Fibroblast of lung (primary cell): ENCODE measurements at places on chromosomes 16 and 17.

DNA sequence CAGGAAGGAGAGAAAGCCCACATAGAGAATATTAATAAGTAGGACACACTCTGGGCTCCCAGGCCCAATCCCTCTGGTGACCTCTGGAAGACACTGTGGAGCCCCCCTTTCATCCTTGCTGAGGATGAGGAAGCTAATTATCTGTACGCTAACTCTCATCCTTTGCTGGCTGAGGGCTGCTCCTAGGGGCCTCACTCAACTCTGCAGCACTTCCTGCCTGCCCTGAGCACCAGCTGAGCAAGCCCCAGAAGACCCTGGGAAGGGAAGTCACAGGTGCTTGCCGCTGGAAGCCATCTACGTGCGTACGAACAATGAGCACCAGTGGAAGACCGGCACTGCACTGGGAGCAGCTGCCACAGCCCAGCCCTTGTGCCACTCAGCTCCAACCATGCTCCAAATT lies 145.8 kb upstream of the CDH5 start:
- no peak for DNase-seq

DNA sequence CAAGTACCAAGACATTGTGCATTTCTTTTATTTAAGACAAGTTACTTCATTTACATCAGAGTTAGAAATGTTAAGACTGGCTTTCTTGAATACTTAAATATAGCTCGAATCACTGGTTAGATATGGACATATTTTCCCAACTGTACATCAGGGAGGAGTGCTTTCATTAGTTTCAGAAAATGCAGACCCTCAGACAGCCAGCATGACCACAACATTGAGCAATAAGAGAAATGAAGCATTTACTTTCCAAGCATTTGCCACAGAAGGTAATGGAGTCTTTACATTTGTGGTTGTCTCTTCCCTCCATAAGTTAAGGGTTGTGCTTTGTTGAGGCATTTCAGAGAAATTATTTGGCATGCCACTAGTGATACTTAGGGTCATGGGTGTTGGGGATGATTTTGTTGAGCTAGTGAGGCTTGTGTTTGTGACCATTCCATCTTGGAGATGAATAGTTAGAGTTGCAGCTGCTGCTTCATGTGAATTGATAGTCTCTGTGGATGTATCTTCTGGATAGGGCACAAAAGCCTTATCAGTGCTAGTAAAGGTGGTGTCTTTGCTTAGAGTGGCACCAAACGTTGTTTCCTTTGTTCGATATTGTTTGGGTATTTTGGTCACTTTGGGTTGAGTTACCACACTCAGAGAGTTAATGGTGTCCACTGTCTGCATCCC lies 2.1 kb downstream of the OMG start:
- peak; percentile 45 for DNase-seq

DNA sequence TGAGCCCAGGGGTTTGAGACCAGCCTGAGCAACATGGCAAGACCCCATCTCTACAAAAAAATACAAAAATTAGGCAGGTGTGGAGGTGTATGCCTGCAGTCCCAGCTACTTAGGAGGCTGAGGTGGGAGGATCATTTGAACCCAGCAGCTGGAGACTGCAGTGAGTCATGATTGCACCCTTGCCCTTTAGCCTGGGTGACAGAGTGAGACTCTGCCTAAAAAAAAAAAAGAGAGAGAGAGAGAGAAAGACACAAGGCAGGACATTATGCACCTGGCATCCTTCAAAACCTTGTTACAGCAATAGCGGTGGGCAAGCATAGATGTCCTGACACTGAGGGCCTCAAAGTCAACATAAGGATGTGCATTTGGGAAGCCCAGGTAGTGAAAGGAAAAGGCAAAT lies 19.9 kb upstream of the SIAH1 start:
- no peak for DNase-seq

DNA sequence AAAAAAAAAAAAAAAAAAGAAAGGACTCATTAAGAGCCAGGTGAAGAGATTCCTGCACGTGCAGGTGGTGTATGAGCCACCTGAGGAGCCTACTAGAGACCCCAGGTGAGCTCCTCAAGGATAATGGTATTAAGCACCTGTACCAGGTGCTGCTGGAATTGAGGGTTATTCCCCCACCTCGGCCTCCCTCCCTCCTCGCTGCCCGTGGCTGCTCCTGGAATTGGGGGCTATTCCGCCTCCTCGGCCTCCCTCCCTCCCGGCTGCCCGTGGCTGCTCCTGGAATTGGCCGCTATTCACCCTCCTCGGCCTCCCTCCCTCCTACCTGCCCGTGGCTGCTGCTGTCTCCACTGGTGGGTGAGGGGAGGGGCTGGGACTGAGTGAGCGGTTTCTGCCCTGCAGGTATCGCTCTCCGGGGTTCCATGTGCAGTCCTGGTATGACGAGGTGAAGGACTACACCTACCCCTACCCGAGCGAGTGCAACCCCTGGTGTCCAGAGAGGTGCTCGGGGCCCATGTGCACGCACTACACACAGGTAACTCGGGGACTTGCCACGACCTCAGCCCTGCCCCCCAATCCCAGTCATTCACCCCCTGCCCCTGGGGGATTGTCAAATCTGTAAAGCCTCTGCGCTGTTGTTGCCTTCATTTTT lies 29.3 kb downstream of the CRISPLD2 start:
- DNase-seq = no peak

GRCh38 chr17:66967837-66968543 lies 3.5 kb downstream of the CACNG4 start:
- DNase-seq = no peak

GRCh38 chr16:88477631-88478519 lies 24.8 kb downstream of the ZFPM1 start:
- DNase-seq = no peak

- no peak for DNase-seq
Measured at GRCh38 chr17:1735834-1736347, 6.8 kb upstream of the SERPINF2 start.

GRCh38 chr16:85445779-85446222 lies 167.3 kb upstream of the GSE1 start:
- DNase-seq = no peak

DNA sequence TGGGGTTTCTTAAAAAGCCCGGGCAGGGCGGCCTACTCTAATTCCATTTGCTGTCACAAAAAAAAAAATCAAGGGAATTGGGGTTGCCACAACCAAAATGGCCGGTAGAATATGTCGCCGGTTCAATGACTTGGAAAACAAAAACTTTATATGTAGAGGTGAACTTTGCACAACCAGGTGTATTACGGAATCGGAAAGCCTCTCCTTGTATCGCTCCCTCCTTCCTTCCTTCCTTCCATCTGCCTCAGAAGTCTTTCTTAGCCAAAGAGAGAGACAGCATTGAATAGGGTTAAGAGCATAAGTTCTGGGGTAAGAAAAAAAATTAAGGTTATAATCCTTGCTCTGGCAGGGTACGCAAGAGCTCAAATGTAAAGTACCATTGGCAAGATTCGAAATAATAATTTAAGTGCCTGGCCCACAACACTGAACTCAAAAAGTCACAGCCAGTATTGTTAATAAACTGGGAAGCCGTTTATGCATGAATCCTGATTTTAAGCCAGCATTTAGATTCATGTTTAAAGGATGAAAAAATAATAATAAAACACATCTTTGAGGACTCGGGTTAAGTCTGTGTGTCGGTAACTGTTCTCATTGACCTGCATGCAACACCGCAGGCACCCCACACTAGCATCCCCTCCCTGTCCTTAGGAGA lies 522 bp upstream of the GLG1 start:
- DNase-seq = no peak

DNA sequence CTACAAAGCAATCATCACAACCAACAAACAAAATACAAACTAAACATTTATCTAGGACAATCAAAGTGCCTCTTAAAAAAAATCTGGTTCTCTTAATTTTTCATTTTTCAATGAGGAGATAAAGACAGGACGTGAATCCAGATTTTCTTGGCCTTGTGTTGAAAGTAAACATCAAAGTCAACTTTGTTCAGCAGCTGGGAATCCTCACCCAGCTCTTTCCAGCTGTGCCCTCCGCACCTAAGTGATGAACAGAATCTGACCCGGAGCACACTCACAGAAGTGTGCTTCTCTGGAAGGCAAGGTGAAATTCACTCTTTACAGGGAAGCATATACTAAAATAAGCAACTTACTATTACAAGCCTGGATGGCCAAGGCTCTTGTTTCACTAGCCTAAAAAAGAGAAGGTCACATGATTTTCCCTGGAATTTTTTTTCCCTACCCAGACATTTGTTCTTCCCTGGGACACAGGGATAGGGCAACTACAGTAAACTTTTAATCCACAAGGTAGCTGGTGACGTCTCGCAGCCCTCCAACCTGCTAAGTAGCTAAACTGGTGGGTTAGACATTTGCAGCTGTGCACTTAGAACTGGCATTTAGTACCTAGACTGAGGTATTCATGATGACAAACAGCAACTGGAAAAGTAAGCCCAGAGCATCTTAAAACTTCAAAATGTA lies 3.2 kb downstream of the WIPI1 start:
- DNase-seq = no peak

- no peak for DNase-seq
Measured at GRCh38 chr17:74544991-74545842, 698 bp downstream of the CD300C start.

DNA sequence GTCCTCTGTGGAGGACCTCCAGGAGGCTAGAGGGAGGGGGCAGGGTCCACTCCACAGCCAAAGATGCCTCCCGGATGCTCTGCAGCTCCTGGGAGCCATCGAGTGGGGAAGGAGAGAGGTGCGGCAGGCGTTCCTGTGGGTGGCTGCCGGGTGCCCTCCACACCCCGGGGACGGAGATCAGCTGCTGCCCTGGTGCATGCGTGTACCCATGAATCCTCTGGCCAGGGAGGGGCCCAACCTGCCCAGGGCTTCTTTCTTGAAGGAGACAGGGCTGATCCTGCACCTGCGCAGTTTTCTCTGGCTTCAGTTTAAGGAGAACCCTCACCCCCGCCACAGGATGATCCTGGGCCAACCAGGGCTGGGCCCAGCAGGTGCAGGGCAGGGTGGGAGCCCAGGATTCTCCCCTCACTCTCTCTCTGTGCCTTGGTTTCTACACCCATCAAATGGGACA lies 33.5 kb upstream of the DOC2B start:
- no peak for DNase-seq

- DNase-seq = no peak
Measured at GRCh38 chr17:57313097-57313835, 56.9 kb downstream of the MSI2 start.

GRCh38 chr17:69066482-69066881 lies 5.8 kb upstream of the ABCA9 start:
- DNase-seq = no peak

DNA sequence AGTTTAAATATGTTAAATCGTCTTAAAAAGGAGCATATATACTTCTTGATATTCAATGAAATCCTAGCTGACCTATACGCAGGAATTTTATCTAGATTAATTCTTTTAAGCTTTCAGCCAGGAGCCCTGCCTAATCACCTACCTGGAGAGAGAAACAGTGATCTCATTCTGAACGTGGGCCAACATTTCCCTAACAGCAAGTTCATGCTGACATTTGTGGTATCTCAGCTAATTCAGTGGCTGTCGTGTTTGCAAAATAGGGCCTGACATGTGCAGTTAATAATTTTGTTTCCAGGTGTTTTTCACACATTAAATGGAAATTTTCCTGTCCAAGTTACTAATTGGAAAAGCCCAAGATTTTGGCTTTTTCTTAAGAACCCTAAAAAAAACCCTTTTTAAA lies 17.4 kb downstream of the KRT24 start:
- no peak for DNase-seq

- DNase-seq = no peak
Measured at GRCh38 chr16:80082906-80083305, 457.9 kb upstream of the DYNLRB2 start.

DNA sequence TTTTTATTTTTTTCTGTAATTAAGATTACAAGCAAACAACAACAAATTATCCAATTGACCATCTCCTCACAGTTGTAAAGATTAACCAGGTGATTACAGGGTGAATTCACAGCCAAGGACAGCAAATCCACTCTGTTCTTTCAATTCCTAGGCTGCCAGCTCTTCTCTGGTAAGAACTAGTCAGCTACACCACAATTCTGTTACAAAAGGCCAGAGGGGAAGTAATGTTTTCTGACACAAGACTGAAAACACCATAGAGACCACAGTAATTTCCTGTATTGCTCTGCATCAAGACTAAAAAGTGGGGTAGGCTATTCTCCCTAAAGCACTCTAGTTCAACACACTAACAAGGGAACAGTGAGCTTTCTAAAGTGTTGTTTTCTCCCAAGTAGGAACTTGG lies 10.6 kb downstream of the CA10 start:
- DNase-seq = no peak

- peak; percentile 57 for DNase-seq
Measured at GRCh38 chr16:65244787-65245186, 122.9 kb upstream of the CDH11 start.

DNA sequence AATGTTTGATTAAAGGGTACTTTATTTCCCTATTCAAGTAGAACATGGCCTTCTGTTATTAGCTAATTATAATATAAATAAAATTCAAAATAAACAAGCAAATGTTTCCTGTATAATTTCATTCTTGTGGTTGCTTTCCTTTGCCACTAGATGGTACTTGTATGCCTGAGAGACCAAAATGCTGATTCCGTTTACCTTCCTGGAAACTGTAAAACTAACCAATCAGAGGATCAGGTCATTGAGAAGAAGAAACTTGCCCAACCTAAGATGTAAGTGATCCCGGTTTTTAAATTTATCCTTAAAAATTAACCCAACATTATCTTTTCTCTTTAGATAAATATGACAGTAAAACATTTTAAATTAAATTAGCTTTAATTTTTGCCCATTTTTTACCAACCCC lies 8.1 kb upstream of the ABCA5 start:
- peak; percentile 39 for DNase-seq

DNA sequence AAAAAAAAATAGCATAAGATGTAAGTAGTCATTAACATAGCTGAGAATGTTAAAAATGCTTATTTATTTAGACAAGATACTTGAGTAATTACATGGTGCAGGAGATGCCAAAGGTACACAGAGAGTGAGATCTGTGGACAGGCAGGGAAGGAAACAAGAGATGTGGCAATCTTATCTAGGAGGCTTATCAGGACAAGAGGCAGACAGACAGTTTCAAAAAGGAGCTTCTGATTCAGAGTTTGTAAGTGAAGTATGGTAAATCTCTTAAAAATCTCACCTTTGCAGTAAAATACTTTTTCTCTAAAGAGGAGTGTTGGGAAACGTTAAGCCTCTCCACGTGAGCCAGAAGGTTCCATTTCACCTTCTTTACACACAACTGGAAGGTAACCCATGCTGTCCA lies 19.9 kb upstream of the GHDC start:
- DNase-seq = no peak

DNA sequence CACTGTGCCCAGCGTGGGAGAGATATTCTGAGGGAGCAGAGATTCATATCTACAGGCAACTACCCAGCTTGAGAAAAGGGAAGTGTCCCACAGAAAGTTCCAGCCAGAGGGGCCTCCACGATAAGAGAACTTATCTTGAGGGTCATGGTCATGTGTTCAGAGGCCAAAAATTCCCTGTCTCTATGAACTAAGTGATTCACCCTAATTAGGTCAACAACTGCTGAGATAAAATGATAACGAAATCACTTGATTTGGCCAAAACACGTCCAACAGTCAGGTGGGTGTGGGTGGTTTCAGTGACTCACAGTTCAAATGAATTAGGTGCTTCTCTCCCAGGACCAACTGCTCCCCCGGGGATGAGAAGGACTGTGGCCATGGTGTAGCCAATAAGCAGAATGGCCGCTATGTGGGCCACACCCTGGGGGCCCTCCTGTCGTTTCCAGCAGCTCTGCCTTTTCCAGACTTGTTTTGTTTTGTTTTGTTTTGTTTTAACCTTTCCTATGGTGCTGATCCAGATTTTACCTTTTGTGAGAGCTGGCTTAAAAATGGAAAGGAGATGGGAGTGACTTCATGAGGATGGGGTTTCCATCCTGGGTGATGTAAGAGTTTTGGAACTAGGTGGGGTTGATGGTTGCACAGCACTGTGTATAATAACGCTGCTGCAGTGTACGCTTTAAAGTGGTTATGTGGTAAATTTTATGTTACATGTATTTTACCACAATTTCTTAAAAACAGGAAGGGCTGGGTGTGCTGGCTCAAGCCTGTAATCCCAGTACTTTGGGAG lies 8.7 kb downstream of the DNAI2 start:
- no peak for DNase-seq
